ENCODE measurements at places on chromosomes 11 and 22. TPM values are rescaled to one million over a fixed set of nuclear protein-coding genes. Genes with fewer than 3 reads are reported as not detected.

GRCh38 chr22:38802671-38803121, 8.8 kb upstream of the DNAL4 start:
- peaks cover 4% of the 10 kb centered on the region for H3K4me1 ChIP-seq
- no peaks in the 10 kb centered on the region for H3K36me3 ChIP-seq
- no peak overlapping the region for H3K27ac ChIP-seq
- peaks cover 22% of the 10 kb centered on the region for H3K27me3 ChIP-seq
- no peak for DNase-seq
- H3K4me3 ChIP-seq, result no peak overlapping the region

DNA sequence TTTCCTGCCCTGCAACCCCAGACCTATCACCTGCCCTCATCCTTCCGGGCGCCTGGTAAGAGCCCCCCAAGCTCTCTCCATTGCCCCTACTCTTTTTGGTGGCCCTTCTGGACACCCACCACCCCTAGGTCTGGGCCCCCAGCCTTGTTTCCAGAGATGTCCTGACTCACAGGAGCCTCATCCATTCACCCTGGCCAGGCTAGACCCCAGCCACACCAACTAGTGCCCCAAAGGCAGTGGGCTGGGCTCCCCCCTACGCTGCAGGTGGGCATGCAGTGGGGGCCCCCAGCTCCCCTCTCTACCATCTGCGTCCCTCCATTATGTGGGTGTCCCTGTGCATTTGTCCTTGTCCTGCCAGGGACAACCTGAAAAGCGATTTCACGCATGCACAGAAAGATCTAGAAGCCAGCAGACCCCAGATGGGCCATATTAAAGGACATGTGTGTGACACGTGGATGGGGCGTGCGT, 1.4 kb downstream of the MRGPRF start:
- H3K27me3 ChIP-seq, result peaks cover 25% of the 10 kb centered on the region
- no peak for DNase-seq

Gene MMP27
- total RNA-seq, result not detected

GRCh38 chr22:47793304-47794101, 1031.1 kb downstream of the TBC1D22A start:
- no peaks in the 10 kb centered on the region for H3K36me3 ChIP-seq
- DNase-seq, result peak; percentile 7
- H3K4me3 ChIP-seq, result no peak overlapping the region
